ENCODE measurements at places on chromosomes 16 and 17.

- no peak for DNase-seq
These were observed 557.9 kb downstream of the TMEM114 start for GRCh38 chr16:8032406-8032805.

DNA sequence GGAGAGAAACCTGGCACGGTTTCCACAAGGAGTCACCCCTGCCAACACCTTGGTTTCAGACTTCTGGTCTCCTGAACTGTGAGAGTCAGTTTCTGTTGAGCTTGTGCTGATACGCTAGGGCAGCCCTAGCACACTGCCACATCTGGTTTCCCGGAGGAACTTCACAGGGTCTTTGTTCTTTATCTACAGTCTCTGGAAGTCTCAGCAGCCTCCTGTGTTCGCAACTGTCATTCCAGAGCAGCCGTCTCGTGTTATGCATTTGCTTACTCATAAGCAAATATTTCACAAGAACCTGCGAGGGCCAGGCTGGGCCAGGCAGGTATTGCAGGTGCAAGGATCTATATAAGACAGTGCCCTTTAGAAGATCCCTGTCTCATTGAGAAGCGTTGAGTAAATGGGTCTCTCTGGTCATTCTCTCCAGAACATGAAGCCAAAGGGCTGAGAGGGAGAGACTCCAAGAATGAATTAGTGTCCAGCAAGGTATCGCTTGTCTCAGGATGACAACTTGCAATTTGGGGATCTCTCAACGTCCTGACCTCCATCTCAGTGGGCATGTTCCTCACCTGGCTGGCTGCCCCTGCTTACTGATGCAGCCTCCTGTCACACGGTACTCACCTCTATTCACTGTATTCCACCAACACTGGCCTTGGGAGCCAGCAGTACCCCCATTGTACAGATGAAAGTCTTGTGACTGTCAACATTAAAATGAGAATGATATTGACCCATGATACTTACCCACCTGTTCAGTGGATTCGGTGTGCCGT, 141.2 kb downstream of the WWOX start:
- no peak for DNase-seq

GRCh38 chr17:45103269-45103795, 29.0 kb downstream of the PLCD3 start:
- no peak for DNase-seq

DNA sequence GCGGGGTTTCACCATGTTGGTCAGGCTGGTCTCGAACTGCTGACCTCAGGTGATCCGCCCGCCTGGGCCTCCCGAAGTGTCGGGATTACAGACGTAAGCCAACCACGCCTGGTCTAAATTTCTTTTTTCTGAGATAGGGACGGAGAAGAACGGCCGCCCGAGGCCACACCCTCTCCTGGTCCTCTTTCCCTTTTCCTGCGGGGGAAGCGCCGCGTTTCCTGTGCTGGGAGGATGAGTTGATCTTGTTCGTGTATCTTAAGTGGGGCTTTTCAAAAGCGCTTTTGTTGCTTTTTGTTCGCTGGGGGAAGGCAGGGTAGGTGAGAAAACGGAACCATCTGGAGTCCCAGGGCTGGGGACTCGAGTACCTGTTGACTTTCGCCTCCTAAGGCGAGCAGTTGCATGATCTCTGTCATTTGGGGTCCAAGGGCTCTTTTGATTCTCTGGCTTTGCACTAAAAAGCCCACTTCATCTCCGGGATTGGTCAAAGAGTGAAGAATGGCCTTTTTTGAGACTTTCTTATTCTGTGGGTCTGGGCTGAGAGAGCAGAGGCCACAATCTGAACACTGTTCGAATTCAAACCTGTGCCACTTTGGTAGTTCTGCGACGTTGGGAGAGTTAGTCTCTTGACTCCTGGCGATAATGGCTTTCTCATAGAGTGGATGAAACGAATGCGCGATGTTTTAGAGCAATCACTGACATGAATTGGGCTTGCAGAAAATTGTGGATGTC, 1.3 kb downstream of the FUS start:
- no peak for DNase-seq

- DNase-seq = no peak
These were observed 951 bp upstream of the GPRC5C start for GRCh38 chr17:74430706-74431567.

DNA sequence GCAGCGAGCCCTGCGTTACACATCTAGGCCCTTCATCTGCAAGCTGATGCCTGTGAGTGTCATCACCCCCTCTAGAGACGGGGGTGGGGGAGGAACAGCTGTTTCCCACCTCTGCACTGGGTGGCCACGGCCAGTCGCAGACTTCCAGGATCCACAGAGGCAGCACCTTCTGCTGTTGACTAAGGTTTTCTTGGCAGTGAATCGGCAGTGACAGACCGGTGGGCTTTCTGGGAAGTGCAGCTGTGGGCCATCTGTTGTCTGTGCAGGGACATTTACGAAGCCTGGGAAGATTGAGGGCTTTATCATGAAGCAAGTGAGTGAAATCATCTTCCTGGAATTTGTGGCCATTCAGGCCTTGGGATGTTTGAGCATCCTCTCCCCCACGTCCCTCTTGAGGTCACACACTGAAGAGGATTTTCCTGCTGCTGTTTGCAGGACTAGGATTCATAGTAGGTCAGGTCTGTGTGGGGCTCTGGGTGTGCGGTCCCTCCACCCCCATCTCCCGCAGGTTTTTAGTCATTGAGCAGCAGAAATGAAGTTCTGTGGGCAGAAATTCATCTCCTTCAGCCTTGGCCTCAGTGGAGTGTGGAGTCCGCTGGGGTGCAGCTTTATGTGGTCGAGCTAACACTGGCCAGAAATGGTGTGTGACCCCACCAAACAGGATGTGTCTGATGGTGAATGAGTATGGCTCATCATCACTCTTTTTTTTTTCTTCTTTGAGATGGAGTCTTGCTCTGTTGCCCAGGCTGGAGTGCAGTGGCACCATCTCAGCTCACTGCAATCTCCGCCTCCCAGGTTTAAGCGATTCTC, 12.0 kb downstream of the PGS1 start:
- DNase-seq = no peak

GRCh38 chr17:19328441-19329061, 34.0 kb downstream of the B9D1 start:
- DNase-seq = no peak

DNA sequence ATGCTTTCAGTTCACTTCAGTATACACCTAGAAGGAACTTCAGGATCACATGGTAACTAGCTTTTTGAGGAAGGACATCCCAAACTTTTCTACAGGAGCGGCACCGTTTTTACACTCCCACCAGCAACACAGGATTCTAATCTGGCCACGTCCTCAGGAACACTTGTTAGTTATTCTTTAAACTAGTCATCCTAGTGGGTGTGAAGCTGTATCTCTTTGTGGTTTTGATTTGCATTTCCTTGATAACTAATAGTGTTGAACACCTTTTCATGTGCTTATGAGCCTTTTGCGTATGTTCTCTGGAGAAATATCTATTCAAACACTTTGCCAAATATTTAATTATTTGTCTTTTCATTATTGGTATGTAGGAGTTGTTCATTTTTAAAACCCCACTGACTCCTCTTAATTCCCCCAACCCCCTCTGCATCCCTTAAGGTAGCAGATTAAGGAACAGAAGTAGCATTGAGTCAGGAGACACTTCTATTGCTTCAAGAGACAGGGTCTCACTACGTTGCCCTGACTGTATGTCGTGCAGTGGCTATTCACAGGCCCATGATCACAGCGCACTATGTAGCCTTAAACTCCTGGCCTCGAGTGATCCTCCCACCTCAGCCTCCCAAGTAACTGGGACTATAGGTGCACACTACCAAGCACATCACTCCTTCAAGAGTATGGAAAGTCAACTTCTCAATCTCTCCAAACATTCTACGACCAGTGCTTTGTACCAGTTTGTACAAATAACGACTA, 25.4 kb downstream of the YWHAE start:
- DNase-seq = no peak

DNA sequence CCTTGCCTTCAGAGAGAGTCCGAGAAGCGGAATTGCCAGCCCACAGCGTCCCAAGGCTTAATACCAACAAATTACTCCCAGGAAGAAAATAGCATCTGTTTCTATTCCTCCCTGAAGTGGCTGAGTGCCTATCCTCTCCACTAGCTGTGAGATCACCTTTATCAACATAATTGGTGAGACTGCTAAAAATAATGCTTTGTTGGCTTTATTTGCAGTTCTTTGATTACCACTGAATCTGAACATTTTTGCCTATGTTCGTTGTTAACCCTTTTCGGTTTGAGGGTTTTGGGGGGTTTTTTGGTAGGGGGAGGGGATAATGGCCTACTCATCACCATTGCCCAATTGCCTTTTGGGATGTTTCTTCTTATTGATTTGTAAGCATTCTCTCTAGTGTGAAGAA, 31.0 kb downstream of the MMP15 start:
- no peak for DNase-seq

- no peak for DNase-seq
These were observed 24.4 kb upstream of the ETV4 start for GRCh38 chr17:43570518-43570928.

DNA sequence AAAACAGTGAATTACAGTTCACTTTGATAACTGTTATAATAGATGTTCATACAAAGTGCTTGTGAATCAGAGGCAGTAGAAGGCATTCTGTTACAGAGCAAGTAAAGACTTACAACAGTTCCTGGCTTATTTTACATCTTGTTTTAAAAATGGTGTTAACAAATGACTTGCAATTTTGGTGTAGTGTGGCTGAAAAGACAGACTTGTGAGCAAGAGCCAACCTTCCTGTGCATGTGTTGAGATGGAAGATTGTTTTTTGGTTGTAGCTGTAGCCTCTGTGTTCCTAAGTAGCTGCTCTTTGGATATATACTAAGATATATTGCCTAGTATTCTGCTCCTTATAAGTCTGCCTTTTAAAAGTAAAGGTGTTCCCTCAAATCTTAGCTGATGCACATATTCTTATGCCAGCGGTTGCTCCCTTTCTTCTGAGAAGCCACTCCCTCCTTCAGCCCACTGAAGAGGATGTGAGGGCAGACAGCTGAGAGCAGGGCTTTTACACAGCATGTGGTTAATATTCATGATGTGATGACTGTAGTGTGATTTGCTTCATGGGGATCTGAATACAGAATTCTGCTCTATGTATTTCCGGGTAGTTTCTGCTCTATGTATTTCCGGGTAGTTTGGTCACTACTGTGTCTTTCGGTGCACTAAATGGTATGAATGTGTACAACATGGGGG, 182.3 kb downstream of the PHKB start:
- no peak for DNase-seq

GRCh38 chr17:82668024-82668630, 19.9 kb upstream of the WDR45B start:
- DNase-seq = no peak

GRCh38 chr16:263182-263774, 12.5 kb downstream of the RGS11 start:
- no peak for DNase-seq

GRCh38 chr17:61338000-61338798, 61.4 kb upstream of the TBX2 start:
- DNase-seq = no peak

DNA sequence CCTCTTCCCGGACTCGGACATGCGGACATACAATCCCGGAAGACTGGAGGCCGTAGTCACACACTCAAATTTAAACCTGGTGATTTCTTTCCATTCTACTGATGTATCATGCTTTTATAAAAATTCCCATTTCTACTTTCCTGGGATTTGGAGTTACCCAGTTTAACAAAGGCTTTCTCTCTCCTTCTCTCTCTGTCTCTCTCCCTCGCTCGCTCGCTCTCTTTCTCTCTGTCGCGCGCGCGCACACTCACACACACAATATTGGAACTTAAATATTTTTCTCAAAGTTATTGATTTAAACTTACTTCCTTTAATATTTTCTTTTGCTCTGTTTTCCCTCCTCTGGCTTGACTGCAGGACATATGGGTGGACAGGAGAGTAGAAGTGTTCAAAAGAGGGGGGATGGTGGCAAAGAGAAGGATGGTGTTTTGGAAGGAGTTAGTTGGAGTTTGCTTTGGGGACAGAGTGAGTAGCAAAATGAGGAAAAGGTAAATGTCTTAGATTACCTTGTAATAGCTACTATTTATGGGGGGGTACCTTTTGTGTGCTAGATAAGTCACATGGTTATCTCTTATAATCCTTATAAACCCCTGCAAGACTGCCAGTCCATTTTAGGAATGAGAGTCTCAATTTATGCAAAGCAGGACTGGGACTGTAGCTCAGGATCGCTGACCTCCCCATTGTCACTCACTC, 878 bp upstream of the TRIM25 start:
- peak; percentile 16 for DNase-seq

DNA sequence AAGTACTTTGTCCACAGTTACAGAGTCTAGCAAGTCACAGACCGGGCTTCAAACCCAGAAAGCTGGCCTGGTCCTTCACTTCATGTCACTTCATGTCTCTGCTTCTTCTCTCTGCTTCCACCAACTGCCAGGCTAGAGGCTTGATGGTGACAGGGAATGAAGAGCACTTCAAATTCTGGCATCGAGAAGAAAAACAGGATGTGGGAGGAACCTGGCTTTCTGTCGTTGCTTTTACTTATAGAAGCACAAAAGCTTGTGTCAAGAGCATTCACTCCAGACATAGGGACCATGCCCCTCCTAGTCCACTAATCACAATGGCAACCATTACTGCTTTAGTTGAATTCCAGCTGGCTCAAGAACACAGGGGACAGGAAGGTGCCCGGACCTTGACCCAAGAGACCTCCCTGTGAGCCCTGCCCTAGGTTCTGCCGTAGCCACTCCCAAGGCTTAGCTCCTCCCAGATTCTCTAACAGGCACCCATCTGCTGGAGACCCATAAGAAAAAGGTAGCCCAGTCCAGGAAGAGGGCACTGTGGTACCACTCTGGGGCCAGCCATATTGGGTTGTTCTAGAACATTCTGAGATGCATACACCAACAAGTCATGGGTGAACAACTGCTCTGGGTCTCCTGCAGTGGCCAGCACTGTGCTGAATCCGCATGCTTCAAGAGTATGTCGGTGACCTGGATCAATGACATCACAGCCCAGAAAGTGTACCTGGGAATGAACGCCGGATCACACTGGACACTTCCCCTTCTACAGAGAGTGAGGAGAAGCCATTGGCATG, 181.8 kb downstream of the C16orf95 start:
- DNase-seq = no peak

GRCh38 chr17:7355053-7355452, at the start of gene TMEM95:
Gene TMEM95, plus strand, starts transcription at chr17:7355156. Its CDS starts 49 bp downstream, at chr17:7355205.
- no peak for DNase-seq

GRCh38 chr16:51637770-51638094, 486.7 kb upstream of the SALL1 start:
- DNase-seq = no peak

GRCh38 chr17:8611619-8612298, 18.8 kb downstream of the MYH10 start:
- no peak for DNase-seq

GRCh38 chr16:71848622-71849021, 2.8 kb downstream of the ATXN1L start:
- no peak for DNase-seq

- no peak for DNase-seq
These were observed 30.0 kb downstream of the NOL11 start for GRCh38 chr17:67747681-67748235.

GRCh38 chr17:20278805-20279204, 188.5 kb downstream of the LGALS9B start:
- no peak for DNase-seq

Measured in left renal cortex interstitium (tissue), 4 donors.